ENCODE measurements at places on chromosomes 7 and 10. TPM values are rescaled to one million over a fixed set of nuclear protein-coding genes. Genes with fewer than 3 reads are reported as not detected.

TAF5 gene
- 5.7 TPM for total RNA-seq

HNRNPA2B1 gene
- 623 TPM for total RNA-seq

NPC1L1 gene
- not detected for total RNA-seq

CYTH3 gene
- total RNA-seq = 24.3 TPM

MCM10 gene
- 7.0 TPM for total RNA-seq

SLC29A3 gene
- total RNA-seq = 11.7 TPM

MSMB gene
- not detected for total RNA-seq

WASHC2A gene
- 79.3 TPM for total RNA-seq

NUTM2B gene
- 1.5 TPM for total RNA-seq

NPTX2 gene
- total RNA-seq = 0.44 TPM

RBM20 gene
- 1.0 TPM for total RNA-seq

INSYN2A gene
- 1.7 TPM for total RNA-seq

NRAP gene
- total RNA-seq = not detected

CXCL12 gene
- total RNA-seq = 0.97 TPM

MARVELD1 gene
- 21.0 TPM for total RNA-seq

SOSTDC1 gene
- total RNA-seq = 0.18 TPM

TMEM184A gene
- total RNA-seq = 0.21 TPM

TPST1 gene
- total RNA-seq = 17.7 TPM

C10orf62 gene
- not detected for total RNA-seq

IL2RA gene
- not detected for total RNA-seq

POU6F2 gene
- total RNA-seq = 1.1 TPM

UROS gene
- 61.5 TPM for total RNA-seq

PVRIG gene
- not detected for total RNA-seq

GNA12 gene
- total RNA-seq = 105 TPM

FAM171A1 gene
- 113 TPM for total RNA-seq

SORCS3 gene
- total RNA-seq = not detected

ELN gene
- 44.8 TPM for total RNA-seq

All from endothelial cell (in vitro differentiated cells).